B cell (primary cell): ENCODE measurements at places on chromosomes 6 and 20. TPM values are rescaled to one million over a fixed set of nuclear protein-coding genes. Genes with fewer than 3 reads are reported as not detected.
A peak's percentile ranks its signal among the peaks of the same experiment; 100 is the strongest.

GRCh38 chr6:45387236-45387635 lies 9.5 kb upstream of the SUPT3H start:
- H3K4me1 ChIP-seq: no peaks in the 10 kb centered on the region
- H3K36me3 ChIP-seq: no peaks in the 10 kb centered on the region
- no peak for DNase-seq
- H3K4me3 ChIP-seq: no peak overlapping the region
- H3K27ac ChIP-seq: no peak overlapping the region
- no peaks in the 10 kb centered on the region for H3K27me3 ChIP-seq

DNA sequence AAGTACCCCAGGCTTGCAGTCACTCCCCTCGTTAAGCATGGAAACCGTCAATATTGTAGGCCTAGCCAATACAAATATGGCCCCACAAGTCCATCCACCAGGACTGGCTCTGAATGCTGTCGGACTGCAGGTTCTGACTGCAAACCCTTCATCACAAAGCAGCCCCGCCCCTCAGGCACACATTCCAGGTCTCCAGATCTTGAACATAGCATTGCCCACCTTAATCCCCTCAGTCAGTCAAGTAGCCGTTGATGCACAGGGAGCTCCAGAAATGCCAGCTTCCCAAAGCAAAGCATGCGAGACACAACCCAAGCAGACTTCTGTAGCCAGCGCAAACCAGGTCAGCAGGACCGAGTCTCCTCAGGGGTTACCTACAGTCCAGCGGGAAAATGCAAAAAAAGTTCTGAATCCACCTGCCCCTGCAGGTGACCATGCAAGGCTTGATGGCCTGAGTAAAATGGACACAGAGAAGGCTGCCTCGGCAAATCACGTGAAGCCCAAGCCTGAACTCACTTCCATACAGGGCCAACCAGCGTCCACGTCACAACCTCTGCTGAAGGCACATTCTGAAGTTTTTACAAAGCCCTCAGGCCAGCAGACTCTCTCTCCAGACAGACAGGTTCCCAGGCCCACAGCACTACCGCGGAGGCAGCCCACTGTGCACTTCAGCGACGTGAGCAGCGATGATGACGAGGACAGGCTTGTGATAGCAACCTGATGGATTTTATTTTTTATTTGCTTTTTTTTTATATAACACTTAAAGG lies 126.2 kb upstream of the EDN1 start:
- no peak overlapping the region for H3K27ac ChIP-seq
- peaks cover 4% of the 10 kb centered on the region for H3K4me1 ChIP-seq
- no peak overlapping the region for H3K4me3 ChIP-seq
- no peaks in the 10 kb centered on the region for H3K27me3 ChIP-seq

Gene TUBB2B
- polyA plus RNA-seq: 4.9 and 14.7 TPM in 2 replicates

DNA sequence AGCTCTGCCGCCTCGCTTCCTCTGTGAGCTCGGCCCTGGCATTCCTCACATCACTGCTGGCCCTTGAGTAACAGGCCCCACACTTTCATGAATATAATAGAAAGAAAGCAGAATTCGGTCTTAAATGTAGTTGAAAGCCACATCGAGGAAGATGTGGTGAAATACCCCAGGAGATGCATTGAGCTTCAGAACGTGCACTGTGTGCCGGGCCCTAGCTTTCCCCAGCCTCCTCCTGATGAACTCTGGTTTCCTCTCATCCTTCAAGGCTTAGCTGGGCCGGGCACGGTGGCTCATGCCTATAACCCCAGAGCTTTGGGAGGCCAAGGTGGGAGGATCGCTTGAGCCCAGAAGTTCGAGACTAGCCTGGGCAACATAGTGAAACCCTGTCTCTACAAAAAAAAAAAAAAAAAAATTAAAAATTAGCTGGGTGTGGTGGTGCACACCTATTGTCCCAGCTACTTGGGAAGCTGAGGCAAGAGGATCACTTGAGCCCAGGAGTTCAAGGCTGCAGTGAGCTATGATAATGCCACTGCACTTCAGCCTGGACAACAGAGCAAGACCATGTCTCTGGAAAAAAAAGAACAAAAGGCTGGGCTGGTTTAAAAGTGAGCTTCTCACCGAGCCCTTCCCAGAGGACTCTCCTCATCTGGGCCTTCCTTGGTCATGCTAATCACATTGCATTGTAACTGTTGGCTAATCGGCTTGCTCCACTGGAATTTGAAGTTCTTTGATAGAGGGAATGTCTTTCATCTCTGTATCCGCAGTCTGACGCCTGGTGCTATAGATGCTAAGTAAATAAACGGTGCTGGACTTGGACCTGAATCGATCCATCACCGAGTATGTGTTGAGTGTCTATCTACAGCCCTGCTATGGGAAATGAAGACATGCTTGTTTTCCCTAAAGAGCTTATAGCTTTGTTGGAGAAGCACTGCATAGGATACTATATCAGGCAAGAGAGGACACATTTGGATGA lies 43.8 kb upstream of the FOXQ1 start:
- no peak overlapping the region for H3K27ac ChIP-seq
- H3K36me3 ChIP-seq: no peaks in the 10 kb centered on the region
- DNase-seq: no peak
- H3K27me3 ChIP-seq: no peaks in the 10 kb centered on the region

DNA sequence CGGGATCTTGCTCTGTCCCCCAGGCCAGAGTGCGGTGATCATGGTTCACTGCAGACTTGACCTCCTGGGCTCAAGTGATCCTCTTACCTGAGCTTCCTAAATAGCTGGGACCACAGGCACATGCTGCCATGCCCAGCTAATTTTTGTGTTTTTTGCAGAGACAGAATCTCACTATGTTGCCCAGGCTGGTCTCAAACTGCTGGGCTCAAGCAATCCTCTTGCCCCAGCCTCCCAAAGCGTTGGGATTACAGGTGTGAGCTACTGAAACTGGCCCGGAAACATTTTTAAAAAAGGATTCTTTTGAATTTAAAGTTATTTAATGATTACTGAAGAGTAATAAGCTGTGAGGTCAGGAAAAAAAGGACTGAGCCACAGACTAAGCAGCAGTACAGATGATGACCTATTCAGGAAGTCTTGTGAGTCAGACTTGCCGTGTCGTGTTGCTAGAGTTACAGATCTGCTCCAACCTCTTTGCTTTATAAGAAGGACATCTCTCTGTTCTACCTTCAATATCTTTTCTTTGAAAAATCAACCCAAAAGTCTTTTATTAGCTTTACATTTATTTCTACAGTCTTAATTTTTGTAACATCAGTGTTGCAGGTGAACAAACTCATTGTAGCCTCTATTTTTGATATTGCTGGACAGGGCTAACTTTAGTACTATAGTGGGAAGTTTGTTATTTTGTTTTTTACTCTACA lies 108.7 kb downstream of the NCOA3 start:
- peaks cover 27% of the 10 kb centered on the region for H3K4me1 ChIP-seq
- no peak overlapping the region for H3K4me3 ChIP-seq
- DNase-seq: peak; percentile 52
- no peaks in the 10 kb centered on the region for H3K27me3 ChIP-seq
- H3K27ac ChIP-seq: peak overlapping the region; percentile 15

DNA sequence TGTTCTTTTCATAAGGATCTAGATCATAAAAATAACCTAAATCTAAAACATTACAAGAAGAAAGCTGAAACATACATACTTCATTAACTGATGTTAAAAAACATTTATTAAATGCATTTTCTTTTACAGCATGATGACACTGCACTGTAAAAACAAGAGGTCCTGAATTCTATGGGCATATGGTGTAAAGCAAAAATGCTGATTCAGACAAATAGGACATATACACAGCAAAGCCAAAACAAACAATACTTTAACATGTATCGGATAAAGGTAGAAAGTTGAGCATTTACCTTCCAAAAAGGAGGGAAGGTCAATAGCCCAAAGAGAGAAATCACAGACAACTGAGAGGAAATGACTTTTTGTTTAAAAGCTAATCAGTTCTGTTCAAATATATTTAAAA lies 221.5 kb downstream of the RNGTT start:
- H3K36me3 ChIP-seq: peaks cover 4% of the 10 kb centered on the region
- H3K27ac ChIP-seq: no peak overlapping the region
- H3K4me1 ChIP-seq: no peaks in the 10 kb centered on the region
- H3K4me3 ChIP-seq: no peak overlapping the region

DNA sequence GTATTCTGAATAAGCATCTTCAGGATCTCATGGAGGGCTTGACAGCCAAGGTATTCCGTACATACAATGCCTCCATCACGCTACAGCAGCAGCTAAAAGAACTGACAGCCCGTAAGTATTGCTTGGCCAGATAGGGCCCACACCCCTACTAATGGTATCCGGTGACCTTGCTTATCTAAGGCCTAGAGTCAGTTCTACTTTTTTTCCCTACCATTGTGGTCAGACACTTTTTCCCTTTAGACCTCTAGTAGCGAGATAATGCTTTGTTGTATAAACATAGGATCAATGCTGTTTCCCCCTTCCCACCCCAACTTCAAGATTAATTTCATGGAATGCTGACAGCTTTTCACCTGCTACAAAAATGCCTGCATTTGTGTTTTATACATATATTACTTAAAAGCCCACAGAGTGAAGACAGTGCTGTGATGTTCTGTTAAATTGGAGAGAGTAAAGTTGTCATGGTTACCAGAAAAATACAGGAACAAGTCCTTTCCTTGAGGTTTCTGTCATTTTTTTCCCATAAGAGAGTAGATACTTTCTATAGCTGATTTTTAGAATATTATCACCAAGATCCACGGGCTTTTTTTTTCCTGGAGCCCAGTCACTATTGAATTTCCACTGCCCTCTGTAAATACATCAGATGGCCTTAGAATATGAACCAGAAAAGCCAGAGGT lies 20.9 kb upstream of the PLCG1 start:
- H3K4me1 ChIP-seq: no peaks in the 10 kb centered on the region
- no peak for DNase-seq
- H3K4me3 ChIP-seq: no peak overlapping the region
- no peak overlapping the region for H3K27ac ChIP-seq
- peaks cover 7% of the 10 kb centered on the region for H3K36me3 ChIP-seq
- H3K27me3 ChIP-seq: no peaks in the 10 kb centered on the region

DNA sequence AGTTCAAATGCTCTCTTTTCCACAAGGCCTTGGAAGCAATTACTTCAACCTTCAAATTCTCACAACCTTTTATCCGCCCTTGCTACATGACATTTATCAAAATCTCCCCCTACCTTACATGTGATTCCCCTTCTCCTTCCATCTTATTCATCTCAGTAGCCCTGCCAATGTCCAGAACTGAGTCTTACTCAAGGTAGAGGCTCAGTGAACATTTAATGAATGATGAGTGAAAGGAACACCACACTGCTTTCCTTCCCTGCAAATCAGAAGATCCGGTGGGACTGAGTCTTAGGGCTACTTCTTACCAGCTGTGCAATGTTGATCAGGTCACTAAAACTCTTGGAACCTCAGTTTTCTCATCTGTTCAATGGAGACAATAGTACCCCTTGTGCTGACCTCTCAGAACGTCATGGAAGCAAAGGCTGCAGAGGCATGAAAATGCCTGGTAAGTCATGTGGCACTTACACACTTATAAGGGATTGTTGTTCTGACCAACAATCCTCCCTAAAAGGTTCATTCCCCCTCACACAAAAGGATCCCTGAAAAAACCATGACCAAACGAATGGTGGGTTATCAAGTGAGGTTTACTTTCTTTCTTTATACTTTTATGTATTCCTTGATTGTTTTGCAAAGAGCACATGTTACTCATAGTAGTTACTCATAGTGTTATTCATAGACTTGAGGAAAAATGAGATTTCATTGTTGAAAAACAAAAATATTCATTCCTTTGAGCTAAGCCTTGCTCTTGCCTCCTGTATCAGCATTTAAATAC lies 6.5 kb downstream of the MDGA1 start:
- H3K36me3 ChIP-seq: no peaks in the 10 kb centered on the region
- H3K4me1 ChIP-seq: peaks cover 16% of the 10 kb centered on the region
- DNase-seq: no peak
- peaks cover 28% of the 10 kb centered on the region for H3K27me3 ChIP-seq

Gene SLC26A8
- 0.01 TPM in 1 of 2 replicates, not detected in the other for polyA plus RNA-seq

DNA sequence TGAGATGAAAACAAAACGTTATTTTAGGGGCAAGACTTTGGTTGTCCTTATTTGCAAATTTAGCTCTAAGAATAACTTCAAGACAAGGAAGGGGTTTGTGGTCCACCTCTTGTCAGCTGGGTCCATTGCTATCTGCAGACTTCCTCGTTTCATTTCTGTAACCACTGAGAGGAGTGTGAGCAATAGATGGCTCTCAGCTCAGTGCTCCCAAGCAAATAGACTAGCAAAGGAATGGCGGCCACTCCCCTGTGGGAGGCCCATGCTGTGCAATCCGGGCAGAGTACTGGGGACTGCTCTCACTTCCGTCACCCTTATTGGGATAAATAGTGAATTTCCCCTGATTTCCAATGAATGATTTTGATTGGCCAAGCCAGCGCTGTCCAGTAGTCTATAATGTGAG lies 176.6 kb downstream of the ZDHHC14 start:
- peak overlapping the region; percentile 15 for H3K4me3 ChIP-seq
- DNase-seq: peak; percentile 55
- peaks cover 95% of the 10 kb centered on the region for H3K4me1 ChIP-seq
- H3K36me3 ChIP-seq: no peaks in the 10 kb centered on the region
- peak overlapping the region; percentile 70 for H3K27ac ChIP-seq
- H3K27me3 ChIP-seq: no peaks in the 10 kb centered on the region

GRCh38 chr6:34522761-34523160 lies 33.4 kb downstream of the SPDEF start:
- H3K4me1 ChIP-seq: peaks cover 20% of the 10 kb centered on the region
- no peak overlapping the region for H3K4me3 ChIP-seq
- H3K27me3 ChIP-seq: no peaks in the 10 kb centered on the region
- DNase-seq: no peak

GRCh38 chr6:44787254-44787834 lies 399.8 kb downstream of the CDC5L start:
- no peaks in the 10 kb centered on the region for H3K36me3 ChIP-seq
- no peaks in the 10 kb centered on the region for H3K4me1 ChIP-seq
- no peaks in the 10 kb centered on the region for H3K27me3 ChIP-seq
- H3K27ac ChIP-seq: no peak overlapping the region
- DNase-seq: no peak
